ENCODE measurements at places on chromosomes 3 and 15.

DNA sequence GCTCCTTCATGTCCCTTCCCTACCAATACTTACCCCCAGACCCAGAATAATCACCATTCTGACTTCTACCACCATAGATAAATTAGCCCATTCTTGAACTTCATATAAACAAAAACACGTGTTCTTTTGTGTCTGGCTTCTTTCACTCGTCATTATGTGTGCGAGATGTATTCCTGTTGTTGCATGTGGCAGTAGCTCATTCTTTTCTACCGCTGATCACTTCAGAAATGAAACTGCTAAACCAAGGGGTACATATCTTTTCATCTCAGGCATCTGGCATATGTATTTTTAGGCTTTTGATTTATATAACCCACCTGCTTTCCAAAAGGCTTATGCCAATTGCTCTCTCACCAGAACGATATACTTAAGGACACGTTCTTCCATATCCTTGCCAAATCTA is 13.8 kb upstream of the SCG3 start:
- no peak for DNase-seq

DNA sequence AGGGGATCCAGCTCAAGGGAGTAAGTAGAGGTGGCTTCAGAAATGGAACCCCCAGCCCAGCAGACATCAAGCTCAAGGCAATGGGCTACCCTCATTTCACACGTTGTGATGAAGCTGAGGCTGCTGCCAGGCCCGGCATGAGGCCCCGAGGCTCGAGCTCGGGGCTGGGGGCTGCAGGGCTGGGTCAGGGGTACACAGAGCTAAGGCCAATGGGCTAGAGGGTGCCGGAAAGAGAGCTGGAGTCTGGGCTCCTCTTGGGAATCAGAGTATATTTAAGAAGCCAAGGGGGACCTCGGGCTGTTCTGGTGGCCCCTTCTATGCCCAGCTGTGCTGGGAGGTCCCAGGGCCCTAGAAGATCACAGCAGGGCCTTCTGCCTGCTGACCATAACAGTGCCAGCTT is 7.4 kb downstream of the PRSS50 start:
- no peak for DNase-seq

- no peak for DNase-seq
Measured at GRCh38 chr15:57172925-57173324, 203.4 kb upstream of the CGNL1 start.

DNA sequence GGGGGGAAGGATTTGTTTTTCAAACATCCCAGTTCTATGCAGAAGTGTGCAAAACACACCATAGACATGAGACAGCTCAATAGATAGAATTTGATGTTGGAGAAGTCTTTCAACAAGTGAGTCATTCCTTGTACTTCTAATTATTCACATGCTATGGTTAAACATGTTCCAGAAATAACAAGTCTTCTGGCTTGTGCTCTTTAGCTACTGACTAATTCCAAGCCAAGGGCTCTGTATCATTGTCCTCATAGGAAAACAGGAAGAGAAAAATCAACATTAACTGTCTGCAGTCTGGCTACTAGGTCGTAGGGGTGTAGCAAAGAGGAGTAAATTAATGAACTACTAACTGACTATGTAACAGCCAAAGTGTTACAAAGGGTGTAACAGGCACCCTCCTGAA is 25.8 kb downstream of the LDHAL6B start:
- no peak for DNase-seq

DNA sequence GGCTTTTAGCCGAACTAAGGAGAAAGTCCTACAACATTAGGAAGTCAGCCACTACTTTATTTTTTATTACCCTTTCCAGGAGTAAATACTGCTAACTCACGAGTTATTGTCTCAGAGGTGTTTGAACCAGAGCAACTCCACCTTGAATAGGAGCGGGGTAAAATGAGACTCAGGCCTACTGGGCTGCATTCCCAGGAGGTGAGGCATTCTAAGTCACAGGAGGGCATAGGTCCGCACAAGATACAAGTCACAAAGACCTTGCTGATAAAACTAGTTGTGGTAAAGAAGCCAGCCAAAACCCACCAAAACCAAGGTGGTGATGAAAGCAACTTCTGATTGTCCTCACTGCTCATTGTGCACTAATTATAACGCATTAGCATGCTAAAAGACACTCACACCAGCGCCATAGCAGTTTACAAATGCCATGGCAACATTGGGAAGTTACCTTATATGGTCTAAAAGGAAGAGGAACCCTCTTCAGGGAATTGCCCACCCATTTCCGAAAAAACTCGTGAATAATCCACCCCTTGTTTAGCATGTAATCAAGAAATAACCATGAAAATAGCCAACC is 555.9 kb downstream of the IGSF11 start:
- DNase-seq, result no peak

- peak; percentile 68 for DNase-seq
Measured at GRCh38 chr3:124565013-124565412, 165.2 kb upstream of the UMPS start.

GRCh38 chr3:98565843-98566242 is 27.6 kb downstream of the CPOX start:
- DNase-seq, result no peak
